Activated B cell treated with CpG ODN at 0.5 μM for 24 hours (primary cell): ENCODE measurements at places on chromosomes 5 and 9.

GRCh38 chr9:131027872-131028179, 18.9 kb downstream of the LAMC3 start:
- no peak for DNase-seq

- DNase-seq: no peak
Measured at GRCh38 chr5:176473335-176474006, 25.3 kb downstream of the FAF2 start.

- DNase-seq: no peak
Measured at GRCh38 chr5:71982717-71983395, 124.4 kb upstream of the MAP1B start.

GRCh38 chr5:56831773-56832172, 16.4 kb downstream of the MAP3K1 start:
- DNase-seq: no peak

GRCh38 chr5:66628561-66628960, 32.4 kb downstream of the MAST4 start:
- no peak for DNase-seq

GRCh38 chr5:68149189-68149588, 66.4 kb upstream of the PIK3R1 start:
- no peak for DNase-seq
